ENCODE measurements at places on chromosomes 2 and 18.

DNA sequence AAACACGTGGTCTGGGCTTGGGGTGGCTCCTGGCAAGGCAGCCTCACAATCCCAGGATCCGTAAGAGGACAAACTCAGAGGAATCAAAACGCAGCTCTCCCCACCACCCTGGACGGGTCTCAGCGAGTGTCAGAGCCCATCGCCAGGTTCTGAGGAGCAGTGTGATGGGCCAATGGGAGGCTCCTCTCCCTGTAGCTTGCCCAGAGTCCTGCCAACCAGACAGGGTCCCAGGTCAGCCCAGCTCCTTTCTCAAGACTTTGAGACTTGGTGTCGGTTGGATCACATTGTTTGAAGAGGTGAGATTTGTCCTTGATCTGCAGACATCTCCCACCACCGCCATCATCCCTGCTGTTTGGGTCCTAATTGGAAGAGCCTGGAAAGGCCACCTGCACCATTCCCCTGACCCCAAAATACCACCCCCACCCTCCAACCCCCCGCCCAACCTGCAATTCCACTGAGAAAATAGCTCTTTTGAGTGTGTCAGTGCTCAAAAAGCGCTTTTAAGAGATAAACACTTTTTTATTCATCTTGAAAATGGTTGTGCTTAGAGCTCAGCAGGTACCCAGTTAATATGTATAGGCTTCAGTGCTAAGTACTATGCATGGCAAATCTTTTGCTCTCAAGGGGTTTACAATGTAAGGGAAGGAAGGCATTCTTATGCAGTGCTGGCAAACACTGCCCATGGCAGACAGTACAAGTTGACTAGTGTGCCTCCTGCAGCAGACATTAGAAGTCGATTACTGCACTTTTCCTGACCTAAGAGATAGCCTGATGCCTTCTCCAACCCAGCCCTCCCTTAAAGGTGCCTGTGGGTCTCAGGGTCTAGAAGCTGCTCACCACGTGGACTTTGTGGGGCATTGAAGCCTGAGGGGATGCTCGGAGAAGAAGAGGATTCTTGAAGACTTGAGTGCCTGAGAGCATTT is 50.6 kb downstream of the GLI2 start:
- no peak for DNase-seq

- DNase-seq: no peak
These were observed 59.2 kb downstream of the ROCK1 start for GRCh38 chr18:21052385-21052784.

GRCh38 chr2:58930537-58930936 is 689.4 kb upstream of the FANCL start:
- DNase-seq: no peak

DNA sequence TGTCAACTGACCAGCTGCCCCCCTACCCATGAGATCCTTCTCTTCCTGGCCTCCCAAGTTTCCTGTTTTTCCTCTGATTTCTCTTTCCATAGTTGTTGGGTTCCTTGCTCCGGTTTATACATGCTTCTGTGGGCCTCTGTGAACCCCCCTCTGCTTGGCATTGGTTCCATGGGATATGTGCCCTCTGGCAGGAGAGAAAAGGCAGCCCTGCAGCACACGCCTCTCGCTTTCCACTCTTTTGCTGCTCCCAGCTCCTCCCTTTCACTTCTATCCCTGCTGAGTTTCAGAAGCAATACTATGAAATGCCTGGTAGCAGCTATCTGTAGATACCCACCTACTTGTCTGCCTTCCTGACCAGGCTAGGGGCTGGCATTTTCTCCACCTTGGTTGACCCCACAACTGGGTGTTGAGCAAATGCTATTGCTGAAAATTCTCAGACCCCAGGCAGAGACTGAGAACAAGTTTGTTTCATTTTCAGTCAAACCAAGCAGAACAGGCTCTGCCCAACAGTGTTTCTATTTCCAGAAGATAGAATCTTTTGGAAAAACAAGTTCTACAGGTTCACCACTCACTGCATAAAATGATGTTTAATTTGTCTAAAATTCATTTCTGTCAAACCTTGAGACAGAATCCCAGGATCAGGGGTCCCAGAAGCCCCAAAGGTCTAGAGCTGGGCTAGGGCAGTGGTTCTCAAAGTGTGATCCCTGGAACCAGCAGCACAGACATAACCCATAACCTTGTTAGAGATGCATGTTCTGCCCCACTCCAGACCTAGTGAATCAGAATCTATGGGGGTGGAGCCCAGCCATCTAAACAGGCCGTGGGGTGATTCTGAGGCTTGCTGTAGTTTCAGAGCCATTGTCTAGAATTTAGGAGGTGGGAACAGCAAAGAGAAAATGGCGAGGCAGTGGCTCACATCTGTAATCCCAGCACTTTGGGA is 13.4 kb downstream of the CAPG start:
- peak; percentile 58 for DNase-seq

- DNase-seq: no peak
These were observed 590.5 kb upstream of the SLC8A1 start for GRCh38 chr2:41042343-41042742.

DNA sequence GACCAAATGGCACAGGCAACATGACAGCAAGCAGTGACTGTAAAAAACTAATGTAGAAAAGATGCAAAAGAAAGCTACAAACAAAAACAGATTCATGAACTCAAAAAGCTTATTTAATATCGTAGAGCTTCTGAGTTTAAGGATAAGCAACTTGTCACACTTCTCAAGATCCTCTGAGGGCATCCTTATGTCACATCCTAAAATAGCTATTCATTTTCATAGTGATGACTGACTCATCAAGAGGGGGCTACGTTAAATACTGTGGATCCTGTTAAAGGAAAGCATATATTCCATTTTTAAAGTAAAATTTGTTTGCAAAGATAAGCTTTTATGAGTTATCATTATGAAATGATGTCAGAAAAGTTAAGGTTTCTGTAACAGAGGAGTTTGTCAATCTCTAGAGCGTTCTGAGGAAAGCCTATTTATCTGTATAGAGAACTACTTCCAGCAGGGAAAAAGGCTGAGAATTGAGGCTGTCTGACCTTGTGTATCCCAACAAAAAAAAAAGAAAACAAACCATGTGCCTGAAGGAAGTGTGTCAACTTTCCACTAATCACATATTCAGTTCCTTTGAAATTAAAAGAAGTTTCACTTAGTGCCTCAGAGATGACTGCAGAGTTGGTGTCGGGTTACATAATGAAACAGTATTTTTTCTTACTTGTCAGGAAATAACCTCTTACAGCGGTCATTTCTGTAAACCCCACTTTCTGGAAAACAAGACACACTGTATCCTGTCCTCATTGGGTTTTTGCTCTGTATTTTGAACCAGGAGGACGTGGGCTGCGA is 115.5 kb downstream of the ESCO1 start:
- no peak for DNase-seq

DNA sequence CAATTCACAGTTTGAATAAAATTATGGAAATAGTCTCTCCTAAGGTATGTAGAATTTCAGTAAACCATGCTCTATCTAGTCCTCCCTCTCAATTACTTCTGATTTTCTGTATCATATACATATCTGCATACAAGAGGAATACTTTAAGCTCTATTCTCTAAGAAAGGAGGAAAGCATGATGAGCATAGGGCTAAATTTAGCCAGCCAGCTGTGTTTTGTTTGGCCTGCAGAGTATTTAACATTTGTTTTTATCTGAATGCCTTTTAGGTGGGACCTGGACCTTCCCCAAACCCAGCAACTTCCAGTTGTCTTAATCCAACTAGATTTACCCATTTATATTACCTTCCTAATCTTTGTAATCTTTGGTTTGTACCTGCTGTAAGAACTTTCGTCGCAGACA is 42.2 kb upstream of the FAM117B start:
- DNase-seq: no peak

- no peak for DNase-seq
These were observed 42.1 kb downstream of the DIPK1C start for GRCh38 chr18:74414953-74415515.

DNA sequence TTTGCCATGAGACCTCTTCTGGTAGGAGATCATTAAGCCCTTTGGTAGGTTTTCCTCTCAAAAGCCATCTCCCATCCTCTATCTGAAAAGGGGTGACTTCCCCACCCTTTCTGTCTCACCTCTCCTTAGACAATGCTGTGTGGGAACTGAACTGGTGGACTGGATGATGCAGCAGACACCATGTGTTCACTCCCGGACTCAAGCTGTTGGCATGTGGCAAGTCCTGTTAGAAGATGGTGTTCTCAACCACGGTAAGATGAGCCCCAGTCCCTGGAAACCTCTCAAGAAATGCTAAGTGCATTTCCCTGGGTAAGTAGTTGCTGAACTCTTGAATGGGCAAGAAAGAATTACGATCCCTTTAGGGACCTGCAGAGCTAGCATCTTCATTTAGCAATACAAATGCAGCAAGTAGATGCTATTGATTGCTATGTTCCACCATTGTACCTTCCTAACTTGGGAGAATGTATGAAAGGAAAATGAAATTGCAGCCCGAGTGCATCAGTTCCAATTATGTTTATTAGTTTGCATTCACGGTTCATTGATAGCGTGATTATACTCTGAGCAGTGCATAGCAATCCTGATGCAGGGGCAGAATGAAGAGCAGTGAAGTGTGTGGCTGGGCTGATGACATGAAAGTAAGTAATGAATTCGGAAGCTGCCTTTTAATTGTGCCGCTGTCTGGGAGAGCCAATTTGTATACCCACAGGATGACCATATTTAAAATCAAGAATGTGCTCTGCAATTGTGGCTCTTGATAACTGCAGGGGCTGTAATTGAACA is 110.0 kb upstream of the MAP3K20 start:
- no peak for DNase-seq

DNA sequence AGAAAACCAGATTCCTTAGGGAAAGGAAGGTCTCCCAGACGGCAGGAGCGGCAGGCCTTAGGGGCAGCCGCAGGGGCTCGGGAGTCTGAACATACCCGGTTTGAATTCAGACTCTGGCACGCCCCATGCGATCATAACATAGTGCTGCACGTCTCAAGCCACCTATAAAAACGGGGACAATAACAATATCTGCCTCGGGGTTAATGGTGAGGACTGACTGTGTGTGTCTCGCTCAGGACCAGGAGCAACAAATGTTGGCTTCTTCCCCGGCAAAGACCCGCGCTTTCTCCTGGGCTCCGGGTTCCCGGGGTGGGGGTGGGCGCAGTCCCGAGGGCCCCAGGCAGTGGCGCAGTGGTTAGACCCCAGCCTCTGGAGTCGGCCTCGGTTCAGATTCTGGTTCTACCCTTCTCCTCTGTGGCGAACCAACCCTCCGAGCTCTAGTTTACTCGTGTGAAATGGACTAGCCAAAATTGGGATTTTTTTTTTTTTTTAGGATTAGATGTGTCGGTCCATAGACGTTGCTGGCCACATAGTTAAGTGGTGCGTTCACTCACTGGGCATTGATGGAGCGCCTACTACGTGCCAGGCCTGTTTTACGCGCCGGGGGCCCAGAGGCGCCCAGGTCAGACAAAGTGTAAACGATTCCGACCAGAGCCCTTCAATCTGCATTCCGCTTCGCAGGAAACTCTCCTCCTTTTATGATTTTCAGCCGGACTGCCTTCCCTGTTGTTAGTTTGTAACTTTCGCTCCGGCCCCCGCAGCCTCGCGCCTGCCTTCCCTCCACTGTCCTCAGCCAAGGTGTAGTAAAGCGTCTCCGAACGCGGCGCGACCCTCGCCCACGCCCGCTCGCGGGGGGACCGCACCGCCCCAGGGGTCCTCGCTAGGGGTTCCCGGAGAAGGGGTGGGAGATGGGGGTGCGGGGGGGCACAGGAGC is 820 bp upstream of the SH3BP4 start:
- no peak for DNase-seq
